ENCODE measurements at places on chromosomes 7 and 10.

DNA sequence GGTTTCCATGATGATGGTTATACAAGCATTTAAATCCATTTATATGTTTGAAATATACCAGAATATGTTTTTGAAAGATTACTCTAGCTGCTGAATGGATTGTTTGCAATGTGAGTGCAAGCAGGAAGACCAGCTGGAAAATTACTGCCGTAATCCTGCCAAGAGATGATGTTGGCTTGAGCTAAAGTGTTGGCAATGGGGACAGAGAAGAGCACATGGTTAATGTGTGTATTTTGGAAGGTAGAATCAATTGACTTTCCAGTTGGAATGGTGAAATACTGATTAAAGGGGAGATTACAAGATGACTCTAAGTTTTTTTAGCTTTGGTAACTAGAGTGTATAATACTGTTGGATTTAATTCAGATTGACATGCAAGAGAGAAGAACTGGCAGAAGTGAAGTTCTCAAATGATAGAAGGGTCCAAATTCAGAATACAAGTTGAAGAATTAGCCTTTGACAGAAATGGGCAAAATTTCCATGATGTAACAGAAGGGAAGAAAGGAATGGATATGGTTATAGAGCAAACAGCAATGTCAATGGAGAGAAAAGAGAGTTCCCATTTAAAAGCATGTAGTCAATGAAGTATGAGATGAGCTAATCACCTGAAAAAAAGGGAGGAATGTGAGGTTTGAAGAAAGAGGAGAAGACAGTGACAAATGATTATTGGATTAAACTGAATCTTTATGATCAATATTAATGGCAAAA is 422.0 kb downstream of the CDC14C start:
- DNase-seq: no peak

DNA sequence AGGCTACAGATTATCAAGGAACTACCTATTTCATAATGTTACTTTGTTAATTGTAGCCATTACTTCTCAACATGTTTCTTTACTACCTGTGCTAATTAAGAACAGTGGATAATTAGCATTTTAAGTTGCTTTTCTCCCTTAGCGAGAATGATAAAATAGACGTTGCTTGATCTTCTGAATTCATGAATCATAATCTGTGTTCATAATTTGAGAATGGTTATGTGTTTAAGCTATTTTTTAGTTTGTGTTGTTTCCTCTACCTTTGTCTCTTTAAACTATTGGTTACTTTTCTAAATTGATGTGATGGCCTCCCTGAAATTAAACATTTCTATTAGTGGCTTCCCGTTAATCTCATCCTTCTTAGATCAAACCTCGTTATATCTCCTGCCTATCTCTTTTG is at the start of gene ZRANB1:
TSS of gene ZRANB1 (plus strand) at position 301 of the 400 bp plus-strand sequence. CDS start 371 bp downstream, outside the sequence.
- DNase-seq: no peak

DNA sequence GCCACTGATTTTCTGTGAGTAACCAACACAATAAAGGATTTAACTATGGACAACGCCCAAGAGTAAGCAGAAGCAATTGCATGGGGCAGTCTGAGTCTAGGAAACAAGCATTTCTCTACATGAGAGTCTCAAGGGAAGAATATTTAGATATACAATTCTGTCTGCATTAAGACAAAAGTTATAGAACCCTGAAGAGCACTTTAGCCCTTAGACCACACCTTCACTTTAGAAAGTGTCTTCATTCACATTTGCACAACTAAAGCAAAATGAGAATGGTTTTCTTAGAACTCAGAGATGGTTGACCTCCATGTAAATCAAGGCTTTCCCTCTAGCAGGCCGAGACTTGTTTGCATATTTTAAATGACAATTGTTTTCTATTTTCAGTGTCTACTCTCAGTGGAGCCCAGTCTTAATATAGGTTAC is 25.5 kb upstream of the TRIM24 start:
- DNase-seq: no peak

DNA sequence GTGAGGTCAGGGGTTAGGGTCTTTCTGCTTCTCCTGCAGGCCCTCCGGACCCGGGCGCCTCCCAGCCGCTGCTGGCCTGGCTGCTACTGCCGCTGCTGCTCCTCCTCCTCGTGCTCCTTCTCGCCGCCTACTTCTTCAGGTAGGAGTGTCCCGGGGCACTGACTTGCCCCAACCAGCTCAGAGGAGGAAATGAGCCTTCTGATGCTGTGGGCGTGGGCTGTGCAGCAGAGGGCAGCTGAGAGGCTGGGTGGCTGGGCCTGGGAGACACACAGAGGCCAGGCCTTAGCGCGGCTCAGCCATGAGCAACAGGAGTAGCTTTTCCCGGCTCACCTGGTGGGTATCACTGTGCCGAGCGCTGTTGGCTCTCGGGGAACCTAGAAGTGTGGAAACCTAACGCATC is 78.9 kb downstream of the MKI67 start:
- DNase-seq: peak; percentile 92

DNA sequence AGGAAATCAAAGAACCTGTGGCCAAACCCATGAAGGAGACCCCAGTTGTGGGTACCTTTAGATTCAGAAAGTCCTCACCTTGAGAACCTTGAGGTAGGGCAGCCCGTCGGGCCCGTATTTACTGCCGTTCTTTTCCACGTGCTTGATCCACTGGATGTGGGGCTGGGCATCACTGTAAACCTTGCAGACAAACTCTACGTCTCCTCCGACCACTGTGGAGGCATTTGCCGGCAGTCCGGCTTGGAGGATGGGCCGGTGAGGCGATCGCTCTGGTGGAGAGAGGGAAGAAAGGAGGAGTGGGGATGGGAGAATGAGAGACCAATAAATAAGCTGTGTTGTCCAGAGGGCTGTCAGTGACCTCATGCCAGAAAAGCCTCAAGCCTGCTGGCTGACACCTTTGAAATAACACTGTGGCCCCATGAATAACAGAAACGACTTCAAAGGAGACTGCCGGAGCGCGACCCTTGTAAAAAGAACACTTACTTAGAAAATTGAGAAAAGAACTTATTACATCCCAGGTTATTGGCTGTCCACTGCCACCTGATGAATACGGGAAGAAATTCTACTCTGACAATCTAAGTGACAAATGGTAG is 78.2 kb downstream of the FGFR2 start:
- no peak for DNase-seq

DNA sequence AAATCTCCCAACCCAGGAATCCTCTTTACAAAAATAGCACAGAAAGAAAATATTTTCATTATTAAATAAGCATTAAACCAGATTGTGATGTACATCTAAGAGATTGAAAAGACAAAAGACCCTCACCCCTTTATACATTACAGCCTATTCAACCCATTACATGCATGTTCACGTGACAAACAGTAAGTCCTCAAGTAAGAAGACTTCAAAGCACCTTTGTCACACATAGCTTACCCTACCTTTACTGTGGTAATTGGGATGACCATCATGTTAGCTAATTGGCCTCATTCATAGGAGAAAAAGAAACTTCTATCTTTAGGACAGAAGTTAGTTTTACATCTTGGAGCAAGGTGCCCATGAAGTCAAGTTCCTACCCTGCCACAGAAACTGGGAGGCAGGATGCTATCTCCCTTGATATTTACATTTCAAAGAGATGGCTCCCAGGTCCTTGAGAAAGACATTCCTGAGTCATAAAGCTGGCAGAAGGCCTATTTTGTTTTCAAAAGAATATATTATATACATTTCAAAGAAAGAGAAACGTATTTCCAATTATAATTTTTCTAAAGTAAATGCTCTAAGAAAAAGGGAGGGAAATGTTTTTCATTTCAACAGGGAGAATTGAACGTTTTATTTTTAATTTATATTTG is 48.1 kb downstream of the GNAI1 start:
- no peak for DNase-seq

GRCh38 chr10:66625709-66626590 is 299.9 kb upstream of the LRRTM3 start:
- DNase-seq: no peak

All from GM12865 (cell line).